ENCODE measurements at places on chromosomes 7 and 10.
A peak's percentile ranks its signal among the peaks of the same experiment; 100 is the strongest.

DNA sequence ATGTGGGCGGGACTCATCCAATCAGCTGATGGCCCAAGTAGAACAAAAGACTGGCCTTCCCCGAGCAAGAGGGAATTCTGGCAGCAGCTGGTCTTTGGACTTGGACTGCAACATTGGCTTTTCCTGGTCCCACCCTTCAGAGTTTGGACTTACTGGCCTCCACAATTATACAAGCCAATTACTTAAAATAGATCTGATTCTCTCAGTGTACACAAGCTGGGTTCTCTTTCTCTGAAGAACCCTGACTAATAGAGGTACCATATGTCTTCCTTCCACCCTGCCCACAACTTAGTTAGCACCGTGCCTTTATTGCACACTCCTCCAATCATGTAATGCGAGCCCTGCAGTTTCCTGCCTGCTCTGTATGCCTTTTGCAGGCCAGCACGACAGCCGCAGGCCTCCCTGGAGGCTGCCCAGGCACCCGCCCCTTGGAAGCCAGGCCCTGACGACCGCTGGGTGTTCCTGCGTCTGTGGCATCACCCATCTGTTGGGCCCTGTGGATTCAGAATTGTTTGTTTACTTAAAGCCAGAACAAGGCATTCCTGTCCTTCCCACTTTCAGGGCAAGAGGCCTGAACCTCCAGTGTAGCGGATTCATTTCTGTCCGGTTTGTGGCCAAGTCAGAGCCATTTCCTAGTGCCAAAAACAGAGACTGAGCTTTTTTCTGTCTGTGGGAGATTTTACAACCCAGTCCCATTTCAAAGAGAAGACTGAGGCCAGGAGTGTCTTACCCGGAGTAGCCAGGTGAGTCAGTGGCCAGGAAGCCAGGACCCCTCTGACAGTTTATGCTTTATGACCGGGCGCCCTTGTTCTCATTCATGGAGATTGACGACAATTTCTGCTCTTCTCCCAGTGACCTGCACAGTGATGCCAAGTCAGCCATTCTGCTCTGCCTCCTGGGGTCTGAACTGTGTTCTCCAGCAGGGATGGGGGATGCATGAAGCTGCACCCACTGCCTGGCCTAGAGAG lies 968 bp upstream of the INMT start:
- peak; percentile 79 for DNase-seq

- no peak for DNase-seq
Measured at GRCh38 chr10:132407243-132407746, 10.3 kb downstream of the PWWP2B start.

DNA sequence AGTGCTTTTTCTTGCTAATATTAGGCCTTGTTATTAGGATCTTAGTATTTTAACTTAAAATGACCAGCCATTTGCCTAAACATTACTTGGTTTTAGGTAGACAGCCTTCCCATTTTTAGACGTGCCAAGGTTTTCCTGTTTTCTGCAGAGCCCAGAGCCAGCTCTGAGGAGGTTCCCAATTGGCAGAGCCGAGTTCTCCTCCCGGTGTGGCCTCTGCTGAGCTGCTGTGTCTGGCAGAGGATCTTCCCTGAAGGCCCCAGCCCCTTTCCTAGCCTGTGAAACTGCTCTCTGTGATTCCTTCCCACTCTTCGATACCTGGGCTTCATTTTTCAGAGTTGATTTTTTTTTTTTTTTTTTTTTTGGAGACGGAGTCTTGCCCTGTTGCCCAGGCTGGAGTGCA lies 91.4 kb downstream of the EEPD1 start:
- DNase-seq: no peak

DNA sequence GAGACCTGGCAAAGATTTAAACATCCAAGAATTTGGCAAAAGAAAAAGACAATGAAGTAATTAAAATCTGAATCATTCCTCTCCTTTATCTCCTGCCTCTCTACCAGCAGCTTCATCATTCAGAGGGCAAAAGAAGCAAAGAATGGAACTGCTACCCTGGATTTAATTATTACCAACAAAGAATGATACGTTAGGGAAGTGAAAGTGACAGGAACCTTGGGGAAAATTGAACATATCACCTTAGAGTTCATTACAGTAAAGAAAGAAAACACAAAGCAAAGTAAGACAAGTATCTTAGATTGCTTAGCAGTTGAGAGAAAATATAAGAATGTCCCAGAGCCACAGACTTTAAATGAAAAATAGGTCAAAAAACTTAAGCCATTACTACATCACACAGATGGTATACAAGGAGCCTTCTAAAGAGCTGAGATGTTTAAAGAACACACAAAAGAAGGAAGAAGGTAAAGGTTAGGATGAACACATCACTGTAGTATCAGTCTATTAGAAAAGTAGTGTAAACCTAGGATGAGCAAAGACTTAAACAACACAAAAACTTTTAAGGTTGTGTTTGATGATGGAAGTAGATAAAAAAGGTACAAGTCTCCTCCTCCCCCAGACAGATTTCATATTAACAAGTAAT lies 17.5 kb downstream of the CTNNA3 start:
- DNase-seq: no peak

DNA sequence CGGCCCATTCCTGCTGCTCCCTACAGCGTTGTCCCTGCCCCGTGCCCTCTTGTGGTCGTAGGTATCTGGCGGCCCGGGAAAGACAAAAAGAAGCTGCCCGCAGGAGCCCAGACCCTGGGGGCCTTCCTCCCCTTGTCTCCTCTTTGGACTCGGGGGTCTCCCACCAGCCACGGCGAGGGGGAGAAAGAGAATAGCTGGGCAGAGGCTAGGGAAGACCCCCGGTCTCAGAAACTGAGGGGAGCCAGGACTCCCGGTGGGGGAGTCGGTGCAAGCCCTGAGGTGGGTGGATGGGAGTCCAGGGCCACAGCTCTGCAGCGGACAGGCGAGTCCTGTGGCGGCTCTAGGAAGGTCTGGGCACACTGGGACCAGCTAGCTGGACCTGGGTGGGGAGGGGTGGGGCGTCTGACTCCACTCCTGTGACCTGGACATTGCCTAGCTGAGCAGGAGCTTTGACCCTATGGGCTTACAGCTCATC lies 1.3 kb upstream of the SH2D4B start:
- no peak for DNase-seq

- no peak for DNase-seq
Measured at GRCh38 chr10:76175533-76176165, 744.2 kb downstream of the LRMDA start.

- no peak for DNase-seq
Measured at GRCh38 chr7:21543528-21544302, 876 bp downstream of the DNAH11 start.
